Activated CD4-positive, CD25-positive, alpha-beta regulatory T cell treated with anti-CD3 and anti-CD28 coated beads, Interleukin-2, amount 50 U/mL, for 16 hours (primary cell): ENCODE measurements at places on chromosomes 5 and 9.

DNA sequence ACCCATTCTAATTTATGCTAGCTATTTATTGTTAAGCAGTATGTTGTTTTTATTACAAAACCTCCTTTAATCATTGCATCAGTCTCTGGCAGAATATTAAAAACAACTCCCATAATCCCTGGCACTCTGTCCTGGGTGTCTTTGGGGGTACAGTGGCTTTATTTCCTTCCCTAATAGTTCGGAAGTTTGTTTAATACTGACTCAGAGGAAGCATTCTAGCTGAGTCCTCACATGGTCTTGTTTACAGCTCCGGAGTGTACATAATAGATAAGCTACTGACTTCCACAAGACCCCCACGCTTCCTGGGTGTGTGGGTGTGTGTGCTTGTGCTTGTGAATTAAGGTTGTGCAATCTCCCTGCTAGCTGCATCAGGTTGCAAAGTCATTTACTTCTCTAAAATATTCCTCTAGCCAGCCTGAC, 149.8 kb upstream of the CDKN2B start:
- no peak for DNase-seq

- no peak for DNase-seq
Observed at GRCh38 chr9:68731857-68732256, 26.8 kb downstream of the PIP5K1B start.

- DNase-seq: no peak
Observed at GRCh38 chr9:122781671-122782070, 7.1 kb upstream of the OR5C1 start.

GRCh38 chr9:136394312-136395019, 5.5 kb downstream of the SNAPC4 start:
- no peak for DNase-seq

- no peak for DNase-seq
Observed at GRCh38 chr5:32342656-32343055, 29.9 kb upstream of the MTMR12 start.
